Fibroblast of the conjunctiva (primary cell): ENCODE measurements at places on chromosomes 1 and 21.

DNA sequence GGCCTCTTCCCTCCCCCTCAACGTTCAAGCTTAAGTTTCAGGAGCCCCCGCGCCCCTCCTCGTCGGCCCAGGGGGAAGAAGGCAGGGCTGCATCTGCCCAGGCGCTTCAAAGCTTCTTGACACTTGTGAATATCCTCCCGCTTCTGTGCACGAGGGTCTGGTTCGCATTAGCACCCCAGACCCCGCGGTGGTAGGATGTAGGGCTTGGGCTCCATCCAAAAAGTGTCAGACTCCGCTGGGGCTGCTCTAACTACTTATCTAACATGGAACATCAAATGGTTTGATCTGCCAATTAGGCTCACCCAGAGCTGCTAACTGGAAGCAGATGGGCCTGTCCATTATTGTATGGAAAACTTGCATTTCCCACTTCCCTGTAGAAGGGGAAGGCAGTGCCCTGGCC is 28.9 kb downstream of the TAS1R2 start:
- DNase-seq = no peak

DNA sequence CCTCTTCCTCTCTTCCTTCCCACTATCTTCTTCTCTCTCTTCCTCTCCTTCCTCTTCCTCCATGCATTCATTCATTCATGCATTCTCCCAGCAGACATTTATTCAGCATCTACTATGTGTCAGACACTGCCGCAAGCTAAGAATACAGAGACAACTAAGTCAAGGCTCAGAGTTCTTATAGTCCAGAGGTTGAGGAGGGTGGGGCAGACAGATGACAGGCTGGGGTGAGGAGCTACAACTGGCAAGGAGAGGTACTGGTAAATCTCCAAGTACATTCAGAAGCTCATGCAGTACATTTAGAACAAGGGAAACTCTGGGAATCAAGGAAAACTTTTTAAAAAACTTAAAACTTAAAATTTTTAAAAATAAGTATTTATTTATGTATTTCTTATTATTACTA is 56.4 kb upstream of the FMOD start:
- no peak for DNase-seq

GRCh38 chr1:203678943-203679661 is 52.5 kb downstream of the ATP2B4 start:
- no peak for DNase-seq

DNA sequence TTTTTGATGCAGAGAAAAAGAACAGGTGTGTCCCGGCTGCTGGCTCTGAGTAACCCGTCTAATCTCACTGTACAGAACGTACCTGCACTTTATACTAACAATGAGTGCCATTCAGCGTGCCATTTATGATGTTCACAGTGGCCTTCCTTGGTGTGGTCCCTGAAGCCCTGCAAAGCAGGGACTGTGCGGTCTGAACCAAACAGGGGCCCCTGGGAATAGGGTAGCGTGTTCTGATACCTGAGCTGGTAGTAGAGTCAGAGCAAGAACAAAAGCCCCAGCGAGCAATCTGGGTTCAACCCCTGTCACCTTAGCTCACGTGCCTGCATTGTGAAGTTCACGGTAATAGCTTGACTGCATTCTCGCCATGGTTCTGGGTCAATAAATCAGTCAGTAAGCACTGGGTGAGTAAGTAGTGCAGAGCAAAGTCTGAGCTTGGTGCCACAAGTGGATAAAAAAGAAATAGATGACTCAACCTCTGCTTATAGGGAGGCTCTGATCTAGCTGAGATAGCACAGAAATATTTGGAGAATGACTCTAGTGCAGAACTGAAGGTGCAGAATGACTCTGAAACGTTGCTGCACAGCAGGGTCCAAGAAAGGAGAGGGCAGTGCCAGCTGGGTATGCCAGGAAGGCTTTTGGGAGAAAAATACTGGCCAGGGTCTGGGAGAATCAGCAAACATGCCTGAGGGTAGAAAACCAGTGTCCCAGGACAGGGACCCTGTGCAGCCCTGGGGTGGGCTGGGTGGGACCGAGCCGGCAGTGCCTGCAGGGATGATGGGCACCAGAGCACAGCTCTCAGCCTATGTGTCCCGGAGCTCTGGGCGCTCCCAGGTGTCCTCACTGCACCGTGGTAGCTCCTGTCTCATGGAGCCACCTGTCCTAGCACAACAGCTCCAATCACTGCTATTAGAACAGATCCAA is 125.9 kb downstream of the RHOU start:
- peak; percentile 38 for DNase-seq

DNA sequence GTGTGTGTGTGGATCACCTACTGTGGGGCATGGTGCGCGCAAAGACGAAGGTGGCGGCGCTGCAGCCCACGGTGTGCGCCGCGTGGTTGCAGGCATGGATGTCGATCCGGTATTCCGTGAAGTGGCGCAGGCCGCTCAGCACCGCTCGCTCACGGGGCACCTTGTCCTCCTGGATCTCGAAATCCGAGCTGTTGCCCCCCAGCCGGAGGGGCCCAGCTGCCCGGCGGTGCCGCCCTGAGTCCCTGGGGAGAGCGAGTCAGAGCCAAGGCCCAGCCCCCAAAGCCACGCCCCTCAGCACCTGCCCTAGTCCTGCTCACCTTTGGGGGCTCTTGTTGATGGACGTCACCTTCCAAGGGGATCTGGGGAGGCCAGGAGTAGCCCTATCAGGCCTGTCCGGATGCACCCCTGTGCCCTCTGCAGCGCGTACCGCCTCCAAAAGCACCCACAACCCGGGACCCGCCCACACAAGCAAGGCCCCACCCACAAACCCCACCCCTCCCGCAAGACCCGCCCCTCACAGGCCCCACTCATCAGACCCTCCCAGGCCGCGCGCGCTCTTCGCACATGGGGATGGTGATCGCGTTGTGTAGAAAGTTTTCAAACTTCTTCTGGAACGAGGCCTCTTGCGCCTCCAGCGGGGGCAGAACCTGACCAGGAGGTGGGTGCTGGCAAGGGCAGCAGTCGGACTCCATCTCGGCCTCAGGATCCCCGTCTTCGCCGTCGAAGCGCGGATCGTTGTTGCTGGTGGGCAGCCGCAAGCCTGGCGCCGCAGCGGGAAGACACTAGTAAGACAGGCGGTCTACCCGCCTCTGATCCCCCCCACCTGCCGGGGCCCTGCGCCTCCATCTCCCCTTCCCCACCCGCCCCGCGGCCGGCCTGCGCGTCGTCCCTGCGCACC is 13.6 kb downstream of the INSRR start:
- no peak for DNase-seq

- no peak for DNase-seq
Measured at GRCh38 chr1:146016891-146017290, 4.6 kb downstream of the HJV start.

GRCh38 chr21:37478794-37479193 is 112.2 kb downstream of the DYRK1A start:
- no peak for DNase-seq

GRCh38 chr1:119896303-119896702 is at the start of gene ADAM30:
Gene ADAM30 (minus strand): TSS chr1:119896515. CDS start chr1:119896336, 179 bp downstream.
- DNase-seq = no peak

- DNase-seq = no peak
Measured at GRCh38 chr1:76176000-76176399, 101.5 kb downstream of the ST6GALNAC3 start.

DNA sequence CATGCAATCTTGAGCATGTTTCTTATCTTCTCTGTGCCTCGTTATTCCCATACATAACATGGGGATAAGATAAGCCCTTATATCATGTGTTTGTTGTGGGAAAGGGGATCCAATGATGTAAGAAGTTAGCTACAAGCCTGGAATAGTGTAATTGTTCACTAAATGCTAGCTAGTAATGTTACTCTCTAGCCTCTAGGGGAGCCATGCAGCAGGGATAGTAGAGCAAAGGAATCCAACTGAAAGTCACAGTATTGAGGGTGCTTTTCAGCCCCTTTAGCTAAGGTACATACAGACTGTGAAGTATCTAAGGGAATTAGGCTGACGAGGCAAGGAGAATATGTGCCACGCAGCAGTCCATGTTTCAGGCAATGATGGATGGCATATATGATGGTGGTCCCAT is 46.9 kb downstream of the IL23R start:
- DNase-seq = no peak

GRCh38 chr21:42016364-42016985 is 6.3 kb upstream of the ZBTB21 start:
- DNase-seq = no peak

DNA sequence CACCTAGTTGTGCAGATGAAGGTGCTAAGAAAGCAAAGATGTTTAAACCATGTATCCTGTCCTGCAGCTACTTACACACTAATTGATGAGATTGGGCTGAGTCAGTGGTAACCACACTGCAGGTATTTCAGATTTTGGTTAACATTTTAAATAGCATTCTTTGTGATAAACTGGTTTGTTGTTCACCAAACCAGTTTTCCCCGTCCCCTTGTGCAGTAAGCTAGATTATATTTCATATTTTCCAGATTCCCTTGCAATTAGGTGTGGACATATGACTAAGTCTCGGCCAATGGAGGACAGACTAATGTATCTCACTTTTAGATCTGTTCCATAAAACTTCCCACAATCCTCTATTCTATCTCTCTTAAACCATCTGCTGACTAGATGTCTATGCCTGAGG is 320.4 kb downstream of the RWDD3 start:
- no peak for DNase-seq
